Spinal cord (tissue), 10 donors: ENCODE measurements at places on chromosomes 16 and 17.

- DNase-seq: no peak
- no peak overlapping the region for H3K27ac ChIP-seq
- no peaks in the 10 kb centered on the region for H3K36me3 ChIP-seq
These were observed 263.1 kb upstream of the PSMD7 start for GRCh38 chr16:74033441-74033995.

GRCh38 chr17:74999523-74999922, 12.1 kb downstream of the CDR2L start:
- no peaks in the 10 kb centered on the region for H3K4me1 ChIP-seq
- H3K27me3 ChIP-seq: no peaks in the 10 kb centered on the region
- no peak for DNase-seq
- H3K27ac ChIP-seq: no peak overlapping the region
- no peak overlapping the region for H3K4me3 ChIP-seq
- H3K36me3 ChIP-seq: peaks cover 58% of the 10 kb centered on the region

DNA sequence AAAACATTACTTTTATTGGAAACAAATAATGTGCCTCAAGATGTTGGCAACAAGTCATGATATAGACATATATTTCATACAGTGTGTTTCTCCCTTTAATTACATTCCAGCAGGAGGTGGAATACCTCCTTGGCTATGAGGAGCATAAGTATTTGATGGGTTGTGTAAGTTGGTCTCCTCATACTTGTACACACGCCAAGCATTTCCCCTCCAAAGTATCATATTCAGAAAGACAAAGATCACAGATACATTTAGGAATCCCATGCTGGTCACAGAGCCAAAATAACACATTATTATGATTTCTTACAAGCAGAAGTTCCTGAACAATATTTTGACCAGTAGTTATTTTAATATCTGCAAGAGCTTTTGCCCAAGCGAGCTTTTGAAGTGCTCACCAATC, 57.8 kb downstream of the WSB1 start:
- DNase-seq: no peak
- H3K27ac ChIP-seq: no peak overlapping the region
- H3K4me3 ChIP-seq: no peak overlapping the region
- no peaks in the 10 kb centered on the region for H3K36me3 ChIP-seq
- H3K27me3 ChIP-seq: no peaks in the 10 kb centered on the region

- H3K4me1 ChIP-seq: peaks cover 6% of the 10 kb centered on the region
- H3K27me3 ChIP-seq: no peaks in the 10 kb centered on the region
- no peak overlapping the region for H3K4me3 ChIP-seq
- H3K36me3 ChIP-seq: no peaks in the 10 kb centered on the region
- DNase-seq: no peak
These were observed 42.6 kb downstream of the CFAP20 start for GRCh38 chr16:58086381-58087208.

GRCh38 chr16:87840271-87840978, 28.9 kb downstream of the SLC7A5 start:
- H3K36me3 ChIP-seq: peaks cover 83% of the 10 kb centered on the region
- H3K27me3 ChIP-seq: no peaks in the 10 kb centered on the region
- H3K27ac ChIP-seq: no peak overlapping the region
- H3K4me1 ChIP-seq: peaks cover 27% of the 10 kb centered on the region

GRCh38 chr16:11498683-11499082, 88.0 kb downstream of the LITAF start:
- H3K4me1 ChIP-seq: peaks cover 44% of the 10 kb centered on the region
- H3K4me3 ChIP-seq: no peak overlapping the region
- H3K36me3 ChIP-seq: no peaks in the 10 kb centered on the region
- H3K27ac ChIP-seq: no peak overlapping the region
- no peak for DNase-seq

DNA sequence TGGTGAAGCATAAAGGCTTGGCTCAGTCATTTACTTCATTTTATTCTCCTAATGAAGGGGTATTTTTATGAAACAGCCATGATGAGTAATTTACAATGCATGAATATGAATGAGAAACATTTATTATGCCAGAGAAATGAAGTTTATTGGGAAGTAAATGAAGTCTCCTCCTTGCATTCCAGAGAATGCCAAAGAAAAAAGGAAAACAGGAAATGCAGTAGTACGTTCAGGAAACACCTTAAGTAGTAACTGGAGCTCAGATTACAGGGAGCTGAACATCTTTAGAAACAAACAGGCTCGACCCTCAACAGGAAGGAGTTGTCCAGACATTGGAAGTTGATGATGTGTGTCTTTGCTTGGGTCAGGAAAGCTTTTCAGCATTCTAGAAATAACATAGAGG, 4.6 kb downstream of the KRT34 start:
- H3K27ac ChIP-seq: no peak overlapping the region
- H3K36me3 ChIP-seq: no peaks in the 10 kb centered on the region
- no peak for DNase-seq
- peaks cover 5% of the 10 kb centered on the region for H3K27me3 ChIP-seq
- H3K4me1 ChIP-seq: no peaks in the 10 kb centered on the region
